Brain (organoid and tissue), 16 donors: ENCODE measurements at places on chromosomes 5 and 9.
A peak's percentile ranks its signal among the peaks of the same experiment; 100 is the strongest.

DNA sequence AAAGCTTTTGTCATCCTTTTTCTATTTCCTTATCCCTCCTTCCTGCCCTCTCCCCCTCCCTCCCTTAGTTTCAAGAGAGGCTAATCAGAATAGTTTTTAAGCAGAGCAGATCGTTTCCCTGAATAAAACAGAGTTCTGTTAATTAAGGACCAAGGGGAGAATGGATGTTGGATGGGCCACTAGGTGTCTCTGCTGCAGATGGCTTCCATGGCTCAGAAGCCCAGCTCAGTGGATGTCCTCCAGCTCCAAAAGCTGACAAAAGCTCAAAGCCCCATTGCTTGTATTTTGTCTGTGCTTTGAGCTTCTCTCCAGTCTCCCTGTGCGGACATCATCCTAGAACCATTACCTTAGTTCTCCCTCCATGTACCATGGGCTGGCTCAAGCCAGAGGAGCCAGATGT is 21.0 kb upstream of the NPR3 start:
- DNase-seq: no peak

- no peak for DNase-seq
These were observed 527.7 kb upstream of the WWC1 start for GRCh38 chr5:167763772-167764171.

- no peak for DNase-seq
These were observed 5.4 kb upstream of the CREBRF start for GRCh38 chr5:173050791-173051190.

DNA sequence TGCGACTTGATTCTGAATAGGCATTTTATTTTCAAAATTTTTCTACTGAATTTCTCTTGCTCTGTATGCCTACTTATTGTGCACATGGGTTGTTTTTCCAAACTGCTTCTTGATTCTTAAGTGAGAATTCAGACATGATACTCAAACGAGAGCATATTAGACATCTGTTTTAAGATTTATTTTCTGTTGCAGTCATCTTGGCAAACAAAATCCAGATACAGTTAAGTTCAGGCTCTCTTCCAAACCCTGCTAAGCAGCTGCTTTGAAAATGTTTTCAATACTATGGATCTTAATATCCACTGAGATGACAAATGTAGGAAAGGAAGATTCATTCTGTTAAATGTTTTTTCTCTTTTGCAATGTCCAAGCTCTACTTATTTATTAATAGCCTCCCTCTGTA is 4.5 kb downstream of the TMEM215 start:
- DNase-seq: no peak

DNA sequence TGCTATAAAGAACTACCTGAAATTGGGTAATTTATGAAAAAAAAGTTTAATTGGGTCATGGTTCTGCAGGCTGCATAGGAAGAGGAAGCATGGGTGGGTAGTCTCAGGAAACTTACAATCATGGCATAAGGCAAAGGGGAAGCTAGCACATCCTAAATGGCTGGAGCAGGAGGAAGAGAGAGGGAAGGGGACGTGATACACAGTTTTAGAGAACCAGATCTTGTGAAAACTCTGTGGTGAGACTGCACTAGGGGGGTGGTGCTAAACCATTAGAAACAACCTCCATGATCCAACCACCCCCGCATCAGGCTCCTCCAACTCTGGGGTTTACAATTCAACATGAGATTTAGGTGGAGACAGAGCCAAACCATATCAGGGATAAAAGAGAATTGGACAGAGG is 624.2 kb downstream of the PRR16 start:
- no peak for DNase-seq

- DNase-seq: no peak
These were observed 58.1 kb downstream of the PIP5K1B start for GRCh38 chr9:68763104-68763503.

DNA sequence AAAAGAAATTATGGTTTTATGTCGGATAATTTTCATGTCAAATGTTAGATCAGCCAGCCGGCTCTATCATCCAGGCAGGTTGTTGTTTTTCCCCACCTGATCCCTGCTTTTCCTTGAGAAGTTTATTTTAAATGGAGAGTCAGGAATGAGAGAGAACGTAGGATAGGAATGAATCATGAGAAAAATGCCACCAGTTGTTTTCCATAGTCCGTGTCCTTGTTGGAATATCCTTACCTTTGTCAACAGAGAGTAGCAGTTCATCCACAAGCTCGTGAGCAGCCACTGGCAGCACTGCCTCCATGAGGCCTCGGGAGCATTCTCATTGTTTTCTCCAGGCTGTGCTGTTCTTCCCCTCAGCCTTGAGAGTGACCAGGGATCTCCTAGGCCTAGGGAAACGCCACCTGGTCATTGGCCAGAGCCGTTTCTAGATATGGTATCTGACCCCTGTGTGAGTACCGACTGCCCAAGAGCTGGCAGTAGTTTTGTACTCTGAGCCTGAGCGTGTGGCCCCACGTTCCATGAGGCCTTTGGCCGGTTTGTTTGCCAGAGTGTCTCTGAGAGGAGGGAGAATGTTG is 293.3 kb downstream of the FANCC start:
- DNase-seq: no peak

GRCh38 chr9:109460576-109460975 is 37.5 kb downstream of the PTPN3 start:
- DNase-seq: no peak

- DNase-seq: no peak
These were observed 248.1 kb upstream of the TAS2R1 start for GRCh38 chr5:9878206-9878605.

- no peak for DNase-seq
These were observed 935.2 kb upstream of the DMAC1 start for GRCh38 chr9:8734760-8735159.

DNA sequence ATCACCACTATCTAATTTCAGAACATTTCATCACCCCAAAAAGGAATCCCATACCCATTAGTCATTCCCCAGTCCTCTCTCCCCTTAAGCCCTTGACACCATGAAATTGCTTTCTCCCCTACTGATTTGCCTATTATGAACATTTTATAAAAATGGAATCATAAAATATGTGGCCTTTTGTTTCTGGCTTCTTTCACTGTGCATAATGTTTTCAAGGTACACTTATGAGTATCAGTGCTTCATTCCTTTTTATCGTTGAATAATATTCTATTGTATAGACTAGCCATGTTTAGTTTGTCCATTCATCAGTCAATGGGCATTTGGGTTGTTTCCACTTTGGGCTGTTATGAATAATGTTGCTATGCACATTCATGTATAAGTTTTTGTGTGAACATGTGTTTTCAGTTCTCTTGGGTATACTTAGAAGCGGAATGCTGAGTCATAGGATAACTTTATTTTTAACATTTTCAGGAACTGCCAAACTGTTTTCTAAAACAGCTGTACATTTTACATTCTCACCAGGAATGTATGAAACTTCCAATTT is 40.4 kb upstream of the FGF1 start:
- DNase-seq: no peak

GRCh38 chr5:6457592-6457991 is 8.9 kb downstream of the UBE2QL1 start:
- no peak for DNase-seq

- no peak for DNase-seq
These were observed 57.8 kb downstream of the PARP8 start for GRCh38 chr5:50724262-50724661.

DNA sequence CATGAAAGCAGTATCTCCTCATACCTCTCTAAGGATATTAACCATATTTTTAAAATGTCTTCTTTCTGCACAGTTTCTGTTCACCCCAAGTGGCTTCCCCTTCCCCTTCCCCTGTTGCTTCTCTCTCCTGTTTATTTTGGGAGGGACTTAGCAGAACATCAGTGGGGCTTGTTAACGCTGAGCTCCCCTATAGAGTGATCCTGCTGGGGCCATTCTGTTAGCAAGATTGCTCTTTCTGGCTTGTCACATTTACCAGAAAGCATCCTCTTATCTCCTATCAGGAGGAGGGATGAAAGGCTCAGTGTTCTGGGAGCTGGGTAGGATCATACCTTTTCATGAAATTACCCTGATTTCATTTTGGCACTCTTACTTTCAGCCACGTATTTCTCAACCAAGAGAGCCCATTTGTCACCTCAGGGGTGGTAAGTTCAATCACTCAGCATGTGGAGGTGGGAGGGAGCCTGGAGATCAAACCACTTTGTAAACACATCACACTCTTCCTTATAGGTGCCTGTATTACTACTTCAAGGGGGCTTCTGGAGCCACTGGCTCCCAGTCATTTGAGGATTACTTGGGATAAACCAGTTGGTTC is 16.7 kb downstream of the NXNL2 start:
- DNase-seq: peak; percentile 32
